Stimulated activated CD8-positive, alpha-beta memory T cell treated with anti-CD3 and anti-CD28 coated beads, Interleukin-7, amount 100 ng/mL, for 1 hour (primary cell): ENCODE measurements at places on chromosomes 3 and 15.
A peak's percentile ranks its signal among the peaks of the same experiment; 100 is the strongest.

DNA sequence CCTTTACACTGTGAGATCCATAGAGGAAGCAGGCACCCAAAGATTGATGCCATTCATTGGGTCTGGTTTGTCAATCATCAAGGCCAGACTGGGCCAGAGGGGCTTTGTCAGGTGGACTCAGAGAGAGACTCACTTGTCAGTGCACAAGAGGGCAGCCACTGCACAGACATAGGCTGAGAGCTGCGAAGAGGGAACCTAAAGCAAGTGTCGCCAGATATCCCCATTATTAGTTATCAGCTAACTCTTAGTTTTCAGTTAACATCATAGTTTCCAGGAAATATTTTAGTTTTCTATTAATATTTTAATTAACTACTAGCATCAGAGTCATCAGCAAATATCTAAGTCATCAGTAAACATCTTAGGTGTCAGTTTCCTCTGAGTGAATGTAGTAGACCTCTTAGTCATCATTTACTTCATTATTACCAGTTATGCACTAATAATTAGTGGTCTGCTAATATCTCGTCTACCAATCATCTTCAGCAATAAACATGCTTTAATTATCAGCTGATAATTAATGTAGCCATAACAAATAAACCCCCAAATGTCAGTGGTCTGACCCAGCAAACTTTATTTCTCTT, 41.7 kb upstream of the LIMD1 start:
- no peak for DNase-seq

DNA sequence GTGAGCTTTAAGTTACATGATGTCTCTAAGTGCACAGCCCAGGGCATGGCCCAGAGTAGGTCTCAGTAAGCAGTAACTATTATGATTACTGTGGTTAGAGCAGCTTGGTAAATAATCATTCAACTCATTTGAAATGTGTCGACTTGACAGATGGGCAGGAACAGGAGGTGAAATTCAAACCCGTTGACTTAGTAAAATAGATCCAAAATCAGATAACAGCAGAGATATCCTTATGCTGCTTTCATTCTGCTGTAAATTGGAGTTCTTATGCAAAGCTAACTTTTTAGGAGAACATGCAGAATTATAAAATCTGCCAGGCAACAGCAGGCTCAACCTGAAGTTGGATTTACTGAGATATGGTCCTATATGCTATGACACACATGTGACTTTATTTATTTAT, 118.7 kb upstream of the KLHL25 start:
- DNase-seq: no peak

DNA sequence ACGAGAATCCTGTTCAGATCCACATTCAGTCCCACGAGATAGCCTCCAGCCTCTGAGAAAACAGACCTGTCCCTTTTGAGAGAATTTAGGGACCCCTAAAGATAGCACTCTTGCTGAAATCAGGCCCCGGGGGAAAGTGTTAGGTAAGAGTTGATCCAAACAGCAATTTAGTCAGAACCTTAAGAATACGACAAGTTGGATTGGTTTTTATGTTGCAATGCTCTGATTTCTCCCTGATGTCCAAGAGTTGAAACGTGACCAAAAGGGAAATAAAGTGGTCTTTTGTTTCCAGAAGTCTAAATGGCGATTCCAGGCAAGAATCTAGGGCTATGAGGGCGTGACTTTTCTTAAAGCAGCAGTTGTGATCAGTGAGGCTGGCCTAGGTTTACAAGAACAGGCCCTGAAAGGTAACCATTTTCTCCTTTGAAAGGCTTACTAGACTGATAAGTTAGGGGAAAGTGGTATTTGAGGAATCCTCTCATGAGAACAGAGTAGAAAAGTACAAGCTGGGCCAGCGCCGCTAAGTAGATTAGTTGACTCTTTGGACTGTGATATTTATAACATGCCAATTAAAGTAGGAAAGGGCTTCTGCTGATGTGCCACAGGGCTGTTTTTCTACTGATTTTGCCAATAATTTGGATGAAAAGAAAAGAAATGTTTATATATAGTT, 4.9 kb downstream of the MAN2A2 start:
- DNase-seq: no peak

DNA sequence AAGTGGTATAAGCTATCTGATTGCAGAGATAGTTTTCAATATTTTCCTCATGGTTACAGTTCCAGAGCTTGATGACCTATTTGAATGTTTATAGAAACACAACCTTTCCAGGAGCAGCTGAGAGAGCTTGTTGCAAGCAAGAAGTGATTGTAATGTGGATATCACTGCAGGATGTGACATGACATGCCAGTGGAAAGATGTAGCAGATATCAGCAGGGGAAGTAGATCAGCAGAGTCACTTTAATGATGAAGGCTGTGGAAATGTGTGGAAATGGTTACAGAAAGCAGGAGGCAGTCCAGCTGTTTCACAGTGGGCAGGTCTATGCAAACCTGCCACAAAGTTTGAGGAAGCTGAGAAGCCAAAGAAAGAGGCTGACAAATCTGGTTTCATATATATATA, 21.0 kb downstream of the TMEM158 start:
- DNase-seq: no peak

GRCh38 chr3:106191211-106191610, 322.4 kb upstream of the CBLB start:
- no peak for DNase-seq

GRCh38 chr3:100046986-100047385, 67.3 kb downstream of the FILIP1L start:
- DNase-seq: no peak

GRCh38 chr15:42732095-42732827, 4.7 kb downstream of the CDAN1 start:
- no peak for DNase-seq

GRCh38 chr15:22884344-22884743, 45.9 kb downstream of the NIPA2 start:
- DNase-seq: no peak

DNA sequence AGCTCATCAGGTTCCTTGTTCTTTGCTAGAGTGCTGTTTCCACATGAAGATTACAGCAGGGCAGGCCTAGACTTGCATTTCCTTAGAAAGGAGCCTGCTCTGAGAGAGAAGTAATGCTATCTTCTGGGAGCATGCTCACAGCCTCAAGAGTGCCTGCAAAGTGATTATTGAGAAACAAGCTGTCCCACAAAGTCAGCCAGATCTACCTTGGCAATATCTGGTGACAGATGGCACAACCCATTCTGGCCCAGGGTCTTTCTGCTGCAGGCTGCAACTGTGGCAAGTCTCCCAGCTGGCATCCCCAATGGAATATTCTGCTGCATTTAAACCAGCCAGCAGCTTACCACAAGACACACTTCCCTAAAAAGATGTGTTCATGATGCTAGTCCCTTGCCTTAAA, 29.3 kb downstream of the MTMR10 start:
- DNase-seq: no peak

- DNase-seq: no peak
Measured at GRCh38 chr3:142962520-142963233, 797 bp downstream of the PAQR9 start.

DNA sequence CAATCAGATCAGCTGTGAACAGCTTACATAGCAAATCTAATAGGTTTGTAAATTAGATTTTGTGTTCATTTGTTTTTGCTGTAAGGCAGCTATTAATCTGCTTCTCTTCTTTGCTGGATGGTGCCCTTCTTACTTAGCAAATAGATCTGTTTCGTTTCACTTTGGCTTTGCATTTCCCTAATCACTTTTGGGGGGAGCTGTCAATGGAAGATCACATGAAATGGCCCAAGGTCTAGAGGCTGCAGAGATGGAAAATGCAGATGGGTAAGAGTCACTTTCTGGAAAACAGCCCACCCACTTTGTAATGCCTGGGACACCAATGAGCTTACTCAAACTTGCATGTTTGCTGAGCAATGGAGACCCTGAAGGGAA, 36.4 kb downstream of the ST8SIA2 start:
- DNase-seq: no peak

- DNase-seq: peak; percentile 8
Measured at GRCh38 chr3:154252759-154253638, 71.3 kb downstream of the DHX36 start.

GRCh38 chr3:149374391-149374790, 3.1 kb downstream of the TM4SF1 start:
- no peak for DNase-seq

GRCh38 chr3:56125358-56126005, 342.8 kb downstream of the ERC2 start:
- no peak for DNase-seq

DNA sequence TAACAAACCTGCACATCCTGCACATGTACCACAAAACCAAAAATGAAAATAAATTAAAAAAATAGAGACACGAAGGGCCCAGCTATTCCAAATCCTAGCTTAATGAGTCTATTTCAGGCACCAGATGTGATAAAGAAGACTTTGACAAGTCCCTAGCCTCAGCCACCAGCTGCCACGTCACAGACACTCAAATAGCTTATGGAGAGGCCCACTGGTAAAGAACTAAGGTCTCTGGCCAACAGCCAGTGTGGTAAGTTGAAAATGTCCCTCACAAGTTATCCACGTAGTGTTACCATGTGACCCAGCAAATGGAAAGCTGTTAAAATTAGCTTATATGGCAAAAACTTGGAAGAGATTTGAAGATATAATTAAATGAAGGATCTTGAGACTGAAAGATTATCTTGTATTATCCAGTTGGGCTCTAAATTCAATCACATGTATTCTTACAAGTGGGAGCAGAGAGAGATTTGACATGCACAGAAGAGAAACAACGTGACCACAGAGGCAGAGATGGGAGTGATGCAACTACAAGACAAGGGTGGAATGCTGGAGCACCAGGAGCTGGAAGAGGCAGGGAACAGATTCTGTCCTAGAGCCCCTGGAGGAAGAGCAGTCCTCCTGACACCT, 10.9 kb downstream of the ACSBG1 start:
- DNase-seq: no peak

GRCh38 chr15:88140398-88140797, 116.1 kb downstream of the NTRK3 start:
- no peak for DNase-seq

DNA sequence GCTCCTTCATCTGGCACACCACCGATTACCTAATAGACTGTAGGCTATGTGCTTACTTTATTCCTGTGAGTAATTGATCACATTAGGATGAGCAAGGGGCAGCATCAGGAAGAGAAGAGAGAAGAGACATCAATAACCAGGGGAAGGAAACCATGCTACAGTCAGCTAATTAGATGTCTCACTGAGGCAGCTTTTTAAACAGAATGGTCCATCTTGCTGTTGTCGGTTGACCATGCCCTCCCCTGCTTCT, 278.4 kb downstream of the RPLP1 start:
- no peak for DNase-seq

GRCh38 chr3:6444888-6445658, 415.8 kb upstream of the GRM7 start:
- no peak for DNase-seq

DNA sequence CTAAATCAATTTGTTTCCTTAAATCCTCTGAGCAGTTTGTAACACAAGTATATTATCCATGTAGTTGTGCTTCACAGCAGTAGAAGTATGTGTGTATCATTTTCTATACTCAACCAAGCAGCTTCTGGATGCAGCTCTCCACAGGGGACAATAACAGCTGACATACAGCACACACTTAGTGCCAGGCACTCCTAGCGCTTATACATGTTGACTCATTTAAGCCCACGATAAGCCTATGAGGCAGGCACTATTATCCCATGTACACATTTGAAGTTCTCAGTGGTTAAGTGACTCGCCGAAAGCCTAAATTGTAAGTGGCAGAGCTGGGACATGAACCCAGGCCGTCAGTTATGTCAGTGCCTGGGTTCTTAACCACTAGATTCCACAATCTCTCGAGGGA, 20.3 kb upstream of the LPP start:
- DNase-seq: no peak

DNA sequence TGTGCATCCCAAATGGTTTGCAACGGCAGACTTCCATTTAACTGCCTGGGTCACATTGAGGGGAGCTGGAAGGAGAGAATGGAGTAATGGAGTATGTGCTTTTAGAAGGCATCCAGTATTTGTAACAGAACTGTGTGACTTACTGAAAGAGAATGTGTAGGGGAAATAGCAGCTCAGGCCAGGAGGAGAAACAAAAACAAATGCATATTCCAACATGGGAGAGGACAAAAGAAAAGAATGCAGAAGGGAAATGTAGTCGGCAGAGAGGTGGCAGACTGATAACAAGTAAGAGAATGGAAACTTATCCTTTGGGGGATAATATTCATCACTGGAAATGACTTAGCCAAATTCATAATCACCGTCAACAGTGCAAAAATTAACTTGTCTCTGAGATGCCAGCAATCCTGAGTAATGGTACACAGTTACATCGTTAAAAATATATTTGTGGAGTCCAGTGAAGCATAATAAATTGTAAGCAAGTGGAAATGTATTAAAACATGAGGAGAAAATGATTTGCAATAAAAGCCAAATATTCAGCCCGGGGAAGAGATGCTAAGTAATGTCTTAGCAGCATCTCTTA, 294.9 kb upstream of the SGO1 start:
- no peak for DNase-seq

DNA sequence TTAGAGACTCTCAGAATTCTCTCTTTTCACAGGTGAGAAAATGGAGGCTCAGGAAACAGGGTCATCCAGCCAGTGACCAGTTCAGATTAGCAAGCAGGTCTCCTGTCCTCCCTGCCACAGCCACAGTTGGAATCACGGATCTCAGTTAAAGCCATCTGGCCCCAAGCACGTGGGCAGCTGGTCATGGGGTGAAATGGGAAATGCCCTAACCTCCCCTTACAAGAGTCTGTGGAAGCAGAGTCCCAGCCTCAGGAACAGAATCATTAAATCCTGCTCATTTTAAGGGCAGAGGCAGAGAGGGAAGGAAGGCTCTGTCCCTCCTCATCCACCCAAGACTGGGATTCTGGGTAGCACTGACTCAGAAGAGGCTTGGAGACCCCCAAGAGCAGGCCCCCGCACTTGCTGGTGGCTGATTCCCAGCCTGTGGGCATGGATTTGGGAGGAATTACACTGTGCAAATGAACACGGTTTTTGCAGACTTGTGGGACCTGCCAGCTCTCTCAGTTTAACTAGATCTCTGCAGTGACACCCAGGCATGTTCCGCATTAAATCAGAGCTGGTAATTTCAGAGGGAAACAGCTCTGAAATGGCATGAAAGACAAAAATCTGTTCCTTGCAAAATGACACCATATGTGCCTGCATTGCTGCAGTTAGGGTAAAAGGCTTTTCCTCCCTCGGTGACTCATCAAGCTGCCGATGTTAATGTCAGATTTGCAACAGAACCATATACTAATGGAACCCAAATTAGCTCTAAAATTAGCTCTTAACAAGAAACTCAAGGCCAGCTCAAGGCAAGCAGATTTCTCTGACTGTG, 89.0 kb downstream of the BDH1 start:
- no peak for DNase-seq

GRCh38 chr3:144162042-144162441, 190.4 kb downstream of the DIPK2A start:
- no peak for DNase-seq

- DNase-seq: no peak
Measured at GRCh38 chr15:94282269-94283250, 51.2 kb downstream of the MCTP2 start.
